Amygdala (tissue), 56 donors: ENCODE measurements at places on chromosomes 11 and 22.

DNA sequence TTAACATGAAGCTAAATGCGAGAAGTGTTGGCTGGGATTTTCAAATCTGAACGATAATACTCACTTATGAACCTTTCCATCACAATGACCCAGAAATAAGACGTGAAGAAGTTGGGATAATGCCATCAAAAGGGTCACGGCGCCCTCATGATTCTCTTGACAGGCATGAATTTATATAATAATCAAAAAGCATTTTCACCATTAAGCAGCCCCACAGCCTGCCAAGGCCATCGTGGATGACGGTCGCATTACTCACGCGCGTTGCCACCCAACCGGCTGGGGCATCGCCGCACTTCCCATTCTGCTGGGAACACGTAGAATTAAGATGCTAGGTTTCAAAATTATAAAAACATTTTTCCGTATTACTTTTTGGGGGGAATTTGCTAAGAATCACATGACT, 18.9 kb upstream of the GAL start:
- DNase-seq, result no peak

GRCh38 chr22:40270748-40271373, 75.4 kb upstream of the ADSL start:
- no peak for DNase-seq

DNA sequence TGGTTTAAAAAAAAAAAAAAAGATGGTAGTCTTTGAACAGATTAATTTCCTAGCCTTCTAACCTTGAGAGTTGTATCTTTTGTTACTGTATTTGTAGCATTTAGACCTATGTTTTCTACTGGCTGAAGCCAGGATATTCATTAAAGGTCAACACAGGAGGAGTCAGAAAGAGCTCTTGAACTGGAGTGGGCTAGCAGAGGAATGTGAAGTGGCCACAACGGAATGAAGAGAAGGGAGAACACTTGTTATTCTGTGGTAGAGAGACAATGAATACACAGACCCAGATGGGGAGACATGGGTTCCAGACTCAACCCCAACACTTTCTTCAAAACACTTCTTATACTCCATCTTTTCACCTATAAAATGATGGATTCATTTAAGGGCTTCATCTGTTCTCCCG, 88.1 kb downstream of the RELT start:
- DNase-seq, result no peak

GRCh38 chr22:29456211-29456671, 17.9 kb downstream of the RFPL1 start:
- DNase-seq, result no peak

GRCh38 chr11:104573441-104573990, 324.7 kb downstream of the CASP12 start:
- DNase-seq, result no peak

GRCh38 chr22:17980015-17980590, 44.3 kb downstream of the MICAL3 start:
- no peak for DNase-seq

DNA sequence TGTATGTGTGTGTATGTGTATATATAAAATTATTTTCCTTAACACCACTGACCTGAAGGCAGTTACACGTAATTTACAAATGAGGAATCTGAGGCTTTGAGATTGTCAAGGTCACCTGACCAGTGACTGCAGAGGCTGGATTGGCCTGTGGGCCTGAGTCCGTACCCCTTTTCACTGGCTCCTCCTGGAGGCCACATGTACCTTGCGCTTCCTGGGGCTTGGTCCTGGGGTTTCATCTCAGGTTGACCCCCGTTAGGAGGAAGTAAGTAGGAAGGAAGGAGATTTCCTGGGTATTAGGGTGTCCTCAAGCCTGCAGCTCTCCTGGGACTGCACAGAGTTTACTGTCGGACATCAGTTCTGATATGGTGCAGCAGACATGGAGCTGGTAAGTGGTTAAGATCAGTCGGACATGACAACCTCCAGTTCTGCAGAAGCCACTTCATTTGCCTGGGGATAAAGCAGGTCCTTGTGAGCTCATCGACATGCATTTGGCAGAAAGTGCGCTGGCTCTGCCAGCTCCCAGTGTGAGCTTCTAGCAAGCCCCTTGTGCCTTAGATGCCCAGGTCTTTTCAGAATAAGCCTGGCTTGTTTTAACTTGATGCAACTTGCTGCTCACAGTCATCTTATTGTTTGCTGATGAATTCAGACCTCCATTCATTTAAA, 36.6 kb downstream of the ST3GAL4 start:
- no peak for DNase-seq

- no peak for DNase-seq
Measured at GRCh38 chr11:8717544-8717875, 34.9 kb downstream of the RPL27A start.

- DNase-seq, result no peak
Measured at GRCh38 chr11:44848963-44849350, 101.7 kb downstream of the TP53I11 start.

DNA sequence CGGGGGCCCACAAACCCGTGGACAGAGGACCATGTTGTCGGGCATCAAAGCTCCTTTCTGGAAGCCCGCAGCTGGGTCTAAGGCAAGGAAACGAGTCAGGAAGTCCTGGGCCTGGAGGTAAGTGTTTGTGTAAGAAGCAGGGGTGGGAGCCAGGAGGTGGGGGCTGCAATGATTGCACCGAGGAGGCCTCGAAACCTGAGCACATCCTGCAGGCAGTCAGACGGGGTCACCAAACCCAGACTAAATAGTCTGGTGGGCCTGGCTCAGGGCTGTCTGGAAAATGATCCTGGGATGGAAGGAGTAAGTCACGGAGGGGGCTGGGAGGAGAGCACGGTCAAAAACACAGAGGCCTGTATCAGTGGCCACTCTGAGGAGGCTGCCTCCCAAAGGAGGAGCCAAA, 539.2 kb downstream of the MN1 start:
- DNase-seq, result no peak

GRCh38 chr11:69808667-69809086, 10.5 kb downstream of the FGF3 start:
- DNase-seq, result no peak

DNA sequence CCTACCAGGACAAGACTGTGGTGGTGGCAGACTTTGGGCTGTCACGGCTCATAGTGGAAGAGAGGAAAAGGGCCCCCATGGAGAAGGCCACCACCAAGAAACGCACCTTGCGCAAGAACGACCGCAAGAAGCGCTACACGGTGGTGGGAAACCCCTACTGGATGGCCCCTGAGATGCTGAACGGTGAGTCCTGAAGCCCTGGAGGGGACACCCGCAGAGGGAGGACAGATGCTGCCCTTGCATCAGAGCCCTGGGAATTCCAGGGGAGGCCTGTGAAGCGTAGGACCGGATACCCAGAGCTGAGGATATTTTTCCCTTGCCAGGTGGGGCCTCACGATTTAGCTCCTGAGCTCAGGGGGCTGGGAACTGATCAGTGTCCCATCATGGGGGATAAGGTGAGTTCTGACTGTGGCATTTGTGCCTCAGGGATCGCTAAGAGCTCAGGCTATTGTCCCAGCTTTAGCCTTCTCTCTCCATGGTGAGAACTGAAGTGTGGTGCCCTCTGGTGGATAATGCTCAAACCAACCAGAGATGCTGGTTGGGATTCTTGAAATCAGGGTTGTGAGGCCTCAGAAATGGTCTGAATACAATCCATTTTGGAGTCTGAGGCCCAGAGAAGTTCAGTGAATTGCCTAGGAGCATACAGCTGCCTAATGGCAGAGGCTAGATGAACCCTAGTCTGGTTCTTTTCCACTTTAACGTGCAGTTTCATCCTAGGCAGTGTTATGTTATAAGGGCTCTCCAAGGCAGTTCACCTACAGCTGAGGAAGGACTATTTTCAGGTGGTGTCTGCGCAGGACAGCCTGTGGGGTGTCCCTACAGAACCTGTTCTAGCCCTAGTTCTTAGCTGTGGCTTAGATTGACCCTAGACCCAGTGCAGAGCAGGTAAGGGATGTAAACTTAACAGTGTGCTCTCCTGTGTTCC, 19.5 kb downstream of the PIK3IP1 start:
- no peak for DNase-seq

DNA sequence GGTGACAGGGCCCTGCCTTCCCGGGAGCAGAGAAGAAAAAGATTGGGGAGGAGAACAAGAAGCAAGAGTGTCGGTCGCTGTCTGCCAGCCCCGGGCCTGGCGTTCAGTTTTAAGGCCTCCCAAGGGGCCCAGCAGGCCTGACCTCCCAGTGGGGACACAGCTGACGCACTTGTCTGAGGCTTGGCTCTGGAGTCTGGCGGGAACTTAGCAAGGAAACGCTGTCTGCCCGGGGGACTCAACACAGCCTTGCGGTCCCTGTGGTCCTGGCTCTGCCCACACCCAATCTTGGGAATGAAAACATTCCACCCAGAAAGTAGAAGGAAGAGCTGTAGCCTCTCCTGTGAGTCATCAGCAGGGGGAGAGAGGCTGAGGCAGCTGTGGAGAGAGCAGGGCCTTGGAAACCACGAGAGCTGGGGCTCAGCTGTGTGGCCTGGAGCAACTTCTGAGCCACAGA, 54.4 kb downstream of the TRAF6 start:
- DNase-seq, result peak; percentile 21

- DNase-seq, result no peak
Measured at GRCh38 chr11:108751444-108751843, 86.6 kb downstream of the DDX10 start.

DNA sequence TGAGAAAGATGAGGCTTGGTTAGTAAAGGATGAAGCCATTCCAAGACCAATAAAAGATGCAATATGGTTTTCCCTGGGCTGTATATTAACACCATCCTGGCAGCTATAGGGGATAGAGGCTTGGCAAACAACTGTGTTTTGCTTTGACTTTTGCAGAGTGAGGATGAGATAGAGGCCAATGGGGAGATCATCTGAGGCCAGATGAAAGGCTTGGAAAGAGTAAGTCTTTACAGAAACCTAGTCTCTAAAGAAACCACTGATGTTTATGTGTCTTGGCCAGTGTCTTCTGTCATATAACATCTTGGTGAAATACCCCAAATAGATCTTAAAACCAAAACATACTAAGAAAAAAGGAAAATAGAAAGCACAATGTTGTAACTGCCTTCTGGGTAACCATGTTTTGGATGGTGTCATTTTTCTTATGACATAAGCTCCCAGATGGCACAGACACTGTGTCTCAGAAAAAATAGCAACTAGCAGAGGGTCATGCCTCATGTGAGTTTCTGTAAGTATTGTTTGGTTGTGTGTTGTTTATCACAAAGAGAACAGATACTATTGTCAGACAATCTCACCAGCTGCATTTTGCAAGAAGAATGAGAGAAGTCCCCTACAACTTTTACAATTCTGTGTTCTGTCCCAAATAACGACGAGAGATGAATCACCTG, 305.4 kb downstream of the ST3GAL4 start:
- DNase-seq, result no peak

- no peak for DNase-seq
Measured at GRCh38 chr22:21628386-21629254, 1.2 kb downstream of the YDJC start.

GRCh38 chr11:95121698-95122097, 32.1 kb downstream of the ENDOD1 start:
- DNase-seq, result no peak

- no peak for DNase-seq
Measured at GRCh38 chr22:42294034-42294985, 23.9 kb upstream of the TCF20 start.

GRCh38 chr22:17972385-17973191, 51.8 kb downstream of the MICAL3 start:
- DNase-seq, result no peak

DNA sequence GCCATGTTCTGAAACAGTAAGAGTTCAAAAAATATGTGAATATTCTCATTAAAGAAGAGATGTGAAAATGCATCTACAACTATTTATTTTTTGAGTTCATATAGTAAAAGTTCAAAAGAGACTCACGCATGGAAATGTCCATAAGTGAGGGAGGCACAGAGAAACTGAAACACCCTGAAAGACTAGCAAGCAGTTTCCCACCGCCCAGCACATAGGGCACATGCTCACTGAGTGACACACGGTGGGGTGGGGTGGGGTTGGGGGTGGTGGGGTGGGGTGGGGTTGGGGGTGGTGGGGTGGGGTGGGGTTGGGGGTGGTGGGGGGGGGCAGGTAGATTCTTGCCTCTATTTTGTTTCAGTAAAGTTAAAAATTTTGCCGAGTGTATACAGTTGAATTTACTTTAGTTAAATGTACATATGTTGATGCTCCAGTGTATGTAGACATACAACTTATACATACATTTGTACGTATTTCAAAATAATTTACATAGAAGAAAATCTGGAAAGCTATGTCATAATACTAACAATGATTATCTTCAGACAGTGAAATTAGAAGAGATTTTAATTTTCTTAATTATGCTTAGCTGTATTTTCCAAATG, 6.3 kb downstream of the CCDC34 start:
- DNase-seq, result no peak

DNA sequence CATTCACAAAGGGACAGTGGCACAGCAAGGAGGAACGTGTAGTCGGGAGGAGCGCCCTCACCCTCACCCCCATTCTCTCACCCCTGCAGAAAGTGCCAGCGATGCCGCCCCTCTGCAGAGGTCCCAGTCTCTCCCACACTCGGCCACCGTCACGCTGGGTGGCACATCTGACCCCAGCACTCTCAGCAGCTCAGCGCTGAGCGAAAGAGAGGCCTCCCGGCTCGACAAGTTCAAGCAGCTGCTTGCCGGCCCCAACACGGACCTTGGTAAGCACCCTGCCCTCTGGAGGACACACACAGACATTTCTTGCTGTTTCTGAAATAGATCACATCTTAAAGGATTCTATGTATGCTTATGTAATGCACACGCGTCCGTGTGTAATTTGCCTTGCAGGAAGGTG, 34.9 kb downstream of the TBC1D22A start:
- no peak for DNase-seq
